Muscle of leg (tissue), 16 donors: ENCODE measurements at places on chromosomes 1 and 21. TPM values are rescaled to one million over a fixed set of nuclear protein-coding genes. Genes with fewer than 3 reads are reported as not detected.

The TDRD10 gene
- polyA plus RNA-seq = 3.0 TPM

DNA sequence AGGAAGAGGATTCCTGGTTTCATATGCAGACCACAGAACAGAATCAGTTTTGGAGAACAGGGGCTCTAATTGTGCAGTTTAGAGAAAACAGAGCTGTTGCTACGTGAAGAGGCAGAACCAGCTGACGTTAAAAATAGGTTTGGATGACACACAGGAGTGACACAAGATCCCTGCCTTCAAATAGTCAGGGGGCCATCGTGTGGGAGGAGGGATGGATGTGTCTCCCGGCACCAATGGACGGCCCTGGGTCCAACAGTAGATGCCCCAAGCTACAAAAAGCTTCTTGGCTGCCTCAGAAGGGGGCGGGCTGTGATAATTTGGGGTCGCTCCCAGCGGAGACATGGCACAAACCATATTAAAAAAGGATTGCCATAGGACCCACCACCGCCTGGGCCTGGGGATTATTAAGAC lies 87.8 kb downstream of the MRPL37 start:
- DNase-seq = peak; percentile 89

GRCh38 chr1:11080931-11081330 lies 18.7 kb downstream of the EXOSC10 start:
- no peak for DNase-seq

The LAX1 gene
- polyA plus RNA-seq = 0.10 TPM

DNA sequence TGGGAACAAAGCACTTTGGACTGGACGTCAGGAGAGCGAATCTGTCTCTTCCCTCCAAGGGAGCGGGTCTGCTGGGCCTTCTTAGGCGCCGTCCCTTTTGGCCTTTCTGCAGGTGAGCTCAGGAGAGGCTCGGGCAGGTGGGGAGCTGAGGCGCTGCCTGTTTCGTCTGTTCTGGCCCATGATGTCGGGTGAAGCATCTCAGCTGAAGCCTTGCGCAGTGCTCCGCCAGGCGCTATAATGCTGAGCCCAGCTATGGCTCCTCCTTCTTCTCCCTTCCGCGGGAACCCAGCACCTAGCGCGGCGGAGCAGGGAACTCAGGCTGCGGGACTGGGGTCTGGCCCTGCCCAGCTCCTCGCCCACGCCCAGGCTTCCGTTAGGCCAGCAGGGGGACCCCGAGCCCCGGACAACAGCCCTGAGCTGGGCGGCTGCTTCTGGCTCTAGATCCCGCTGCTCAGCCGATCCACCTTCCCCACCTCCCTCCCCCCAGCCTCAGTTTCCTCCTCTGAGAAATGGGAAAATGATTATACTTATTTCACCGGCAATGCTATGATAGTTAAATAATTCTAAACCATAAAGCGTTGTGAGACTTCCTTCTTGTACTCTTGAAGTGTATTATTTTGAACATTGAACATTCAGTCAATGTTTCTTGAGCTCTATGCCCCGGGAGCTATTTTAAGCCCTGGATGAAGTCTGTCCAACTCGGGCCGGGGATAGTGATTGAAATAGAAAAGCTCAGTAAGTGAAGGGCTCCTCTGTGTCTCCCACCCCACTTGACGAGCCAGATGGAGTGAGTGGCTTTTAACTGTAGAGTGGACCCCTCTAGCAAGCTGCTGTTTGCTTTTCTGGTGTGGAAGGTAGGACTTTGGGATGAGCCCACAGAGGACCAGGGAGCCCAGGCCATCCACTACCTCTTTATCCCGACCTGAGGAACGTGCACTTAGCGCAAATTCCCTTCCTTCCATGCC lies 9.6 kb upstream of the ADORA1 start:
- peak; percentile 77 for DNase-seq

DNA sequence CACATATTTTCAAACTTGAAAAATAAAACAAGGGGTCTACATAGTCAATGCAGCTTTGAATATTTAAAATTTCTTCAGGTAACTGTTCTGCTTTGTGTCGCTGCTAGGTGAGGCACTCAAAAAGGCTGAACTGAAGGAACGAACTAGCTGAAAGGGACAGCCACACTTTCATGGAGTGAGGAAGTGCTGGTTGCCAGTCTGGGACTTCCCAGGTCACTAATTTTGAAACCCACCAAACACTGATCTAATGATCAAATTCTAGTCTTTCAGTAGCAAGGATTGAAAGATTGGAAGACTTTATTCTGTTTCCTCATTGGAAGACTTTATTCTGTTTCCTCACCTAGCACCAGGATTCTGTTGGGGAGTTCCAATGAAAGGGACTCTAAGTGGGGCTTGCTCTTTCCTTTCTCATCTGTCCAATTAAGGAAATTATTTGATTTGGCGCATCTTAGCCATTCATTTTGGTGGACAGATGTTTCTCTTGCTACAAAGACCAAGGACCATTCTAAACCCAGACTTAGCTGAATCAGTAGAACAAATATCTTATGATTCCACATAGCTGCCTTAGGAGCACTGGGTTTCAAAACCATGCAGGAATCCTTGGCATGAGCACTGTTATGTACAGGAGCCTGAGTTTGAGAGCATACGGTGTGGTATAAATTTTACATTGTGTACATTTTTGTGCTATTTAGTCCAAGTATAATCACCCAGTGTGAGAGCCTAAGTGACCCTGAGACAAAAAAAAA lies 10.9 kb upstream of the ARID1A start:
- DNase-seq = no peak

- DNase-seq = no peak
Measured at GRCh38 chr1:42424201-42424600, 31.6 kb downstream of the ZMYND12 start.

DNA sequence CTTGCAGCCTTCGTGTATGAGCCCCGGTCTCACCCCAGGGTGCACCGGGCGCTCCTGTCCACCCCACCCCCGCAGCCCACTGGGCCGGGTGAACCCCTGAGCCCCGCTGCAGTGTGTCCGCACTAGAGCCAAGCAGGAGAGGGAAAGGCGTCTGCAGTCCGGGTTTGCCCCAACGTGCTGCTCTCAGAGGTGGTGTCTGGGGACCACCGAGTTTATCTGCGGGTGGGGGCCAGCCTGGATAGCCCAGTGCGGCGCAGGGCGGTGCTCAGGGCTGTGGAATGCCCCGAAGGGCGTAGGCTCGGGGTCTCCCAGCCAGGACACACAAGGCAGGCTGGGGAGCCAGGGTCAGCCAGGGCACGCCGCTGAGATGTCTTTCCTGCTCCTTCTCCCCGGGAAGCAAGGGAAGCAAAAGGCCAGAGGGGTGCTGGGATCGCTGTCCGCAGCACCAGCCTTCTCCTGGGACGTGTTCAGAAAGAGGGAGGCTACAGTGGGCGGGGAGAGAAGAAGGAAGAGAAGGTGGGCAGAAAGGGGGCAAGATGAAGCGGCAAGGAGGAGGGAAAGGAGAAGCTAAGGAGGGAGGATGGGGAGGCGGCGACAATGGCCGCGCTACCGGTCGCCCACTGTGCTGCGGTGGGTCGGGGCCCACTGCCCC lies 56.6 kb downstream of the MAB21L3 start:
- DNase-seq = peak; percentile 26

GRCh38 chr1:212110617-212111016 lies 75.1 kb downstream of the DTL start:
- DNase-seq = peak; percentile 89

DNA sequence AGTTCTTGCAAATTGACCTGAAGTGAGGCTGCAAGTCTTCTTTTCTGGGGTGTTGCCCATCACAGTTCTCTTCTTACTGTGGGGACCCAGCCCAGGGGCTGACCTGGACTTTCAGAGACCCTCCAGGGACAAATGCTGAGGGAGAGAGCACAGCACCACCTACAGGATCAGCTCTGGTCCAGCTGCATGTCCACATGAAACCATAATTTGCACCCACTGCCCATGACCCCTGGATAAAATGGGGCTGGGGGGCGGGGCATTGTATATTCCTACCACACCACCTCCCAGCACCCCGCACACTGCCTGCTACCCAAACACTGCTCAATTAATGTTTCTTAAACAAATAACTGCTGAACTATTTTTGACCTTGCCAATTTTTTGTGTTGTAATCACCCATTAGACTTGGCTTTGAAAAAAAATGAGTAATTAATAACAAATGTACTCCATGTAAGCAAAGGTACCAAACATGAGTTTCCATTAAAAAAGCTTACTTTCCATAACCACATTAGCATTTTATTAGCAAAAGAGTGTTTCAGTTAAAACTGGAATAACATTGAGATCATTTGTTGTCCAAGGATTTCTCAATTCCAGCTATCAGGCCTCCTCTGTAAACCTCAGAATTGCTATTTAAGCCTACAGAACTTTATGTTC lies 168.0 kb upstream of the RAB4A start:
- no peak for DNase-seq
